ENCODE measurements at places on chromosomes 3 and 15.

DNA sequence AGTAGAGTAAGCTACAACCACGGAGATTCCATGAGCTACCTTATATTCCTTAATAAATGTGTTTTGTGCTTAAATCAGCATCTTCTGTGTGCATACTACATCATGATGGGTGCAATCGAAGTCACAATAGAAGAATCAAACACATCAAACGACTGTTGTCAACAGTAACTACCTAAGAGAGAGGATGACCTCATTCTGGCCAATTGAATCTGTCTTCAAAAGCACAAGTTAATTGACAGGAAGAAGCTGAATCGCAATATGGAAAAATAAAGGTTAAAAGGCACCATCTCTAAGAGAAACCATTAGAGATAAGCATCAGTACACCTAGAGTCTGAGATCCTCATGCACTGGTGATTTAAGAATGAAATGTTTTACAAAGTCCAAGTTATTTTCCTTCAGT is 39.0 kb downstream of the CD200R1L start:
- no peak for DNase-seq

- DNase-seq = no peak
Measured at GRCh38 chr3:72114773-72115172, 329.8 kb upstream of the PROK2 start.

GRCh38 chr15:65414841-65415621 is 7.7 kb downstream of the IGDCC4 start:
- peak; percentile 26 for DNase-seq

GRCh38 chr3:53991240-53991639 is 99.6 kb upstream of the SELENOK start:
- DNase-seq = no peak

DNA sequence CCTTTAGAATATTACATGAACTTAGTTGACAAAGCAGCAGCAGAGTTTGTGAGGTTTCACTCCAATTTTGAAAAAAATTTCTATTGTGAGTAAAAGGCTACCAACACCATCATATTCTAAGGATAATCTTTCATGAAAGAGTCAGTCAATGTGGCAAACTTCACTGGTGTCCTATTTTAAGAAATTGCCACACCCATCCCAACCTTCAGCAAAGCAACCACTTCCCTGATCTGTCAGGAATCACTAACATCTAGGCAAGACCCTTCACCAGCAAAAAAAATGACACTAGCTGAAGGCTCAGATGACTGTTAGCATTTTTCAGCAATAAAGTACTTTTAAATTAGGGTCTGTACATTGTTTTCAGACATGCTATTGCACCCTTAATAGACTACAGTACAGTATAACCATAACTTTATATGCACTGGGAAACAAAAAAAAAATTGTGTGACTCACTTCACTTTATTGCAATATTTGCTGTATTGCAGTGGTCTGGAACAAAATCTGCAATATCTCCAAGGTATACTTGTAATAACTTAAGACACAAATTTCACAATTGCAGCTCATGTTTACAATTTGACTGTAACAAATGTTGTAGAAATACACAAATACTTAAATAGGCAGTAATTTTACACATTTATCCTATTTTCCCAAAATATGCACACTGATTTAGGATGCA is 38.9 kb upstream of the ALCAM start:
- peak; percentile 37 for DNase-seq

GRCh38 chr15:41435037-41435786 is 18.3 kb downstream of the RTF1 start:
- DNase-seq = no peak

DNA sequence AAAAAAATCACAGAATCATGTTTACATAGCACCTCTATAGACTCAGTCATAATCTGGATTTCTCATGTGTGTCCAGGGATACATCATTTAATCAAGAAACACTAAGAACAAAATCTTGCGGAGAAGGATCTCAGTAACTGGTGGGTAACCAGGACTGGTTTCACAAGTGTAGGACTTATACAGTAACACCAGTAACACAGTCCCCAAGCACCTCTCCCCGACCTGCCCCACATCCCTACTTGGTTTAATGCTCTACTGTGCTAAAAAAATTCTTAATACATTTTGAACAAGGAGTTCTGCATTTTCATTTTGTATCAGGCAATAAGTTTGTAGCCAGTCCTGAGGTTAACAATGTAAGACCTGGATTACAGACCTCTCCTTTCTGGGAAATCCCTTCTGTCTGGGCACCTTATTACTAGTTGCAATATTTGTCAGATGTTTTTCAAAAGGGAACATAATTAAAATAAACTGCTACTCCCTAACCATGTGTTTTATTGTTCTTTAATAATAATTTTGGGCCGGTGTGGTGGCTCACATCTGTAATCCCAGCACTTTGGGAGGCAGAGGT is 57.6 kb upstream of the BBX start:
- no peak for DNase-seq

DNA sequence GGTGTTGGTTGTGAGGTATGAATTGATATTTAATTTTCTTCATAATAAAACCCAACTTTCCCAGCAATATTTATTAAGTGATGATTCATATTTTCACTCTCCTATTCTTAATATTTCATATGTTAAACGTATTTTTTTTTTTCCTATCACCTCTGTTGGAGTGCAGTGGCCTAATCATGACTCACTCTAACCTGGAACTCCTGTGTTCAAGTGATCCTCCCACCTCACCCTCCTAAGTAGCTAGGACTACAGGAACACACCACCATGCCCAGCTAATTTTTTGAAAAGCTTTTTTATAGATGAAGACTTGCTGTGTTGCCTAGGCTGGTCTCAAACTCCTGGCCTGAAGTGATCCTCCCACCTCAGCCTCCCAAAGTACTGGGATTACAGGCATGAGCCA is 8.6 kb downstream of the PARP15 start:
- DNase-seq = no peak

GRCh38 chr15:22978691-22979237 is 1.4 kb downstream of the CYFIP1 start:
- no peak for DNase-seq

GRCh38 chr3:50383750-50384149 is 24.4 kb upstream of the TMEM115 start:
- no peak for DNase-seq

GRCh38 chr15:60118146-60118545 is 114.0 kb downstream of the FOXB1 start:
- DNase-seq = no peak

DNA sequence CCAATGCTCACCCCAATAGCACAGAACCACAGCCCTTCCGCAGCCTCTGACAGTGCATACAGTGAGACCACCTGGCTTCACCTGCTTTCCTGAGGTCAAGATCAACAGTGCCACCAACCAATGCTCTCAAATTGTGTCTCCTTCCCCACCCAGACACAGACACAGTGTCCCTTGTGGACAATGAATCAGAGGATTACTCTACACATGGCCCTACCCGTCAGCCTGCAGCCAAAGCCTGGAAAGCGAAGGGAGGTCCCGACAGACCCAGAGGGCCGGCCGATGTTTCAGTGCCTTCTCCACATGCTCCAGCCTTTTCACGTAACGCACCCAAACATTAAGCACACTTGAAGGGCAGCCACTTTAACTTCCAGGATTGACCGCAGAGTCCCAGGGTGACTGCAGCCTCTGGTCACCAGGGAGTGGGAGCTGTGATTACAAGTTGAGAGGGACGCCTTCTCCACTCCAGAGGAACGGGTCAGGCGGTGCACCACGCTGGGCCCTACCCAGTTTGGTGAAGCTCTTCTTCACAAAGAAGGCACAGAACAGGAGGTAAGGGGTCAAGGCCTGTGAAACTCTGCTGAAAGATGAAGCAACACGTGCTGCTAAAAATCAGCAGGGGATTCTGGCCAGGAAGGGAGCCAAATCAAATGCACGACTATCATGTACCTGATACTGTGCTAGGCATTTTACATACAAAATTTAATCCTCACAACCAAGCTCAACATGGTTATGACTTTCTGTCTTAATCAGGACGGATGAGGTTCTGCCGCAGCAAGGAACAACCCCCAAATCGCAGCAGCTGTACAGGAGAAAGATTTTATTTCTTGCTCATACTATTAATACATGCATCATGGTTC is 17.2 kb downstream of the KLHL25 start:
- DNase-seq = no peak

DNA sequence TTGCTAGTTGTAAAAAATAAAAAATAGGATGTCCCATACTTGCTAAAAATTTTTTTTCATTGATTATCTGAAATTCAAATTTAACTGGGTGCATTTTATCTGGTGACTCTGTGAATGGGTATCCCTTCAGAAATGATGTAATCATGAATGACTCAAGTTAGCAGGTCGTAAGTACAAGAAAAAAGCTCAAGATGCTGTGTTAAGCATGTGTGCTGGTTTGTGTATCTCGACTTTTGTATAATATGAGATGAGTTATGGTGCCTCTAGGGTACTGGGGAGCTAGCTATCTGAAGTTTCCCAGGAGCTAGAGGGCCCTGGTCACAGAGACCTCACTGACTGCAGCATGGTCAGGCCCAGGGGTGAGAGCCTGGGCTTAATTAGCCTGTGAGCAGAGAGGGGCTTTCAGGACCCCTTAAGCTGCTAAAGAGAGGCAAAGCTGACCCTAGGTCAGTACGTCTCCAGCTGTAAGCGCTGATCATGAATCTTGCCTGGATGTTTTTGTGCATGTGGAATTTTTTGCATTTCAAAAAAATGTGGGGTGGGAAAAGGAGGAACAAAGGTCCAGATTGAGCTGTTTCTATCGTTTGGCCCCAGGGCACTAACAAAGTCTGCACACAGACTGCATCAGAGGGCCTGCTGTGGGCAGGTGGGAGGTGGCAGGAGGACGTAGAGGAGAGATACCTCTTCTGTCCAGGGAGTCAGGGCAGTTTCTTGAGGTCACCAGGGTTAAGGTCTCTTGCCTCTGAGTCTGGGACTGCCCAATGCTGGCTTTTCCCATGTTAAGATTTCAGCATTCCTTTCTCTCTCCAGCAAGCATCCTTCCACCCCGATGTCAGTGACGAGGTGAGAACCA is 233.2 kb upstream of the TPM1 start:
- peak; percentile 74 for DNase-seq

GRCh38 chr15:75739791-75740190 is 27.1 kb upstream of the CSPG4 start:
- no peak for DNase-seq

DNA sequence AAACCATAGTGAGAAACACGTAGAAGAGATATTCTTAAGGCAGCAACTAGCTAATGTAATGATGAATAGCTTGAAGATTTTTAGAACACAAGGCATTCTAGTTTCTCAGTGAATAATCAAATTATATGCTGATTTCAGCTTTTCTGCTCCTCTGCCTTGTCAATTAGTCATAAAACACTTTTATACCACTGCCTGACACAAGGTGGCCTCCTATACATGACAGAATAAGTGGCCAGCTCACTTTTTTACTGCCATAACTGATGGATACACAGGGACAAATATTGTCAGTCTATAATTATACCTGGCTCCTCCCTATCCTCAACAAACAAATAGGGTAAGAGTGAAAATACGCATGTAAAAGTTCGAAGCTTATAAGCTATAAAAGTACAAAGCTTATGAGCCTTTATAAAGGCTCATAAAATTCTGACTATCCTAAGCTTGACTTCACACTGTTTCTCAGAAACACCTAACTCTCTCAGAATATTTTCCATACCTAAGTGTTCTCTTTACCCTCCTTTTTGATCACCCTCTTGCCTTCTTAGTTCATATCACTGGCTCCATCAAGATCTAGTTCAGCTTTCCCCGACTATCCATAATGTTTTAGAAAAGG is 81.6 kb downstream of the HERC1 start:
- peak; percentile 69 for DNase-seq

DNA sequence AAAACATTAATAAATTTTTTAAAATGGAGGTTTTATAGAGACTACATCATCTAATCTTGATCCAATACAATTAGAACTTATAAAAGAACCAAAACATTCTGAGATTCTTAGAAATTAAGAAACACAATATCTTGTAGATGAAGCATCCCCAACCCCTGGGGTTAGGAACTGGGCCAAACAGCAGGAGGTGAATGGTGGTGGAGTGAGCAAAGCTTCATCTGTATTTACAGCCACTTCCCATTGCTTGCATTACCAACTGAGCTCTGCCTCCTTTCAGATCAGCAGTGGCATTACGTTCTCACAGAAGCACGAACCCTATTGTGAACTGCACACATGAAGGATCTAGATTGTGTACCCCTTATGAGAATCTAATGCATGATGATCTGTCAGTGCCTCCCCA is 36.3 kb downstream of the KNL1 start:
- DNase-seq = no peak

- DNase-seq = peak; percentile 43
Measured at GRCh38 chr15:76576523-76577279, 240.1 kb downstream of the ISL2 start.

- no peak for DNase-seq
Measured at GRCh38 chr3:194984622-194985021, 286.3 kb downstream of the XXYLT1 start.

- DNase-seq = peak; percentile 18
Measured at GRCh38 chr15:51311510-51311909, 26.9 kb downstream of the CYP19A1 start.

GRCh38 chr3:179541094-179541493 is 21.6 kb upstream of the ACTL6A start:
- no peak for DNase-seq

- DNase-seq = peak; percentile 58
Measured at GRCh38 chr3:10189557-10190354, 25.0 kb downstream of the IRAK2 start.

DNA sequence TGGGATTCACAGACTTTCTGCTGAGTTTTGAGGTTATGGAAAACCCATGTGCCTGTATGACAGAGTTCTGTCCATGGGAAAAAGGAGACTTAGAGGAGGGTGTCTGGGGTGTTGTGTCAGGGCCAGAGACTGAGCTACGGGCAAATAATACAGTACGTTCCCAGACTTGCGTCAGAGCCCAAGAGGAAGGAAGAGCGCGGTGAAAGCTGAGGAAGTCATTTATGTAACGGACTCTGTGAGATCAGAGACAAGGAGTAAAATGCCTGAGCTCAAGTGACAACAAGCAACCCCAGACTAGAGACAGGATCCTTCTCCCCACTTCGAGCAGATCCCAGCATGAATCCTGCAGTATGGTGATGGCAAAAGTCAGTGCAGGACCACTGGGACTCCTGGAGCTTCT is 368.6 kb upstream of the MCTP2 start:
- no peak for DNase-seq

Data from fibroblast of mammary gland (primary cell).